AG20443 (cell line): ENCODE measurements at places on chromosomes 12 and 14.

- no peak for DNase-seq
These were observed 5.7 kb downstream of the INF2 start for GRCh38 chr14:104694991-104695659.

DNA sequence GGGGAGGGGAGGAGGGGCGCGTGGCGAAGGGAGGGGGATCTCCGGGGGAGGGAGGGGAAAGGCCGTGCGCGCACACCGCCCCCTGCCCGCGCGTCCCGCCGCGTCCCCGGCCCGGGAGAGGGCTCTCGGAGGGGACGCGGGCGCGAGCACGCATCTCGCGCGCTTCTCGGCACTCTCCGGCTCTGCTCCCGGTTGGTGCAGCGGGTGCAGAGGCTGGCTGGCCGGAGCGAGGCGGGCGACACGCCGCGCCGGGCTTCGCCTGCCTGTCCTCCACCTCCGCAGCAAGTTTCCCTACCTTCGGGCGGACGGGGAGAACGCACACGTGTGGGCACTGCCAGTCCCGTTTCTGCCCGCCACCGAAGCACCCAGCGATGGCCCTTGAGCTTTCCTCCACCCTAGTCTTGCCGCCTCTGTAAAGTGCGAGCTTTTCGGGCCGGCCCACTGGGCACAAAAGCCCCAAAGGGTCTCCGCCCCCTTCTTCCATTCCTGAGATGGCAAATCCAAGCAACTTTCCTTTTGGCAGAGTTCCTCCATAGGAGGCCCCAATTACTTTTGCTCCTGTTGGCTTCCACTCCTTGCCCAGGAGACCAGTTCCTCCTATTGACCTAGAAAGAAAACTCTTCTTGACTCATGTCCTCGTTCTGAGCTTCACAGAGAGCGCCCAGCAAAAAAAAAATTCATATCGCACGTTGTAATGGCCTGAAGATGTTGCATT, 363 bp upstream of the CSAD start:
- peak; percentile 83 for DNase-seq

DNA sequence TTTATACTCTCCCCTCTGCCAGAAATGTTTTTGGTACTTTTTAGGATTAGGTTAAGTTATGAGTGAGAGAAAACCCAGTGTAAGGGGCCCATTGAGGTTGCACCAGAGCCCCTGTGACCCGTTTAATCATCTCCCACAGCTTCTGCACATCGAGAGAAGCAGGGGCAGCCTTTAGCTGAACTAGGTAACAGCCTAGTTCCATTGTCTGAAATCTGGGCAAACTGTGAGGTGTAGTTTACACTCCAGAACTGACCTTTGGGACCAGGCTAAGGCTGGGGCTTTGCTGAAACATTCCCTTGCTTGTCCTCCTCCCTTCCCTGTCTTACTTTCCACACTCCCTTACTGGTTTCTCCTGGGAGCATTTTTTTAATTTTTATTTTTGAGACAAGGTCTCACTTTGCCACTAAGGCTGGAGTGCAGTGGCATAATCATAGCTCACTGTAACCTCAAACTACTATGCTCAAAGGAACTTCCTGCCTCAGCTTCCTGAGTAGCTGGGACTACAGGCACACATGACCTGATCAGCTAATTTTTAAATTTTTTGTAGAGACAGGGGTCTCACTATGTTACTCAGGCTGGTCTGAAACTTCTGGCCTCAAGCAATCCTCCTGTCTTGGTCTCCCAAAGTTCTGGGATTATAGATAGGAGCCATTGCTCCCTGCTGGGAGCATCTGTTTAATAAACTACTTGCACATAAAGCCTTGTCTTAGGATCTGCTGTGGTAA, 25.9 kb upstream of the DHRS2 start:
- DNase-seq: no peak

GRCh38 chr12:122811777-122812176, 23.5 kb upstream of the HIP1R start:
- DNase-seq: no peak

GRCh38 chr14:54001189-54001878, 44.7 kb upstream of the BMP4 start:
- DNase-seq: no peak

DNA sequence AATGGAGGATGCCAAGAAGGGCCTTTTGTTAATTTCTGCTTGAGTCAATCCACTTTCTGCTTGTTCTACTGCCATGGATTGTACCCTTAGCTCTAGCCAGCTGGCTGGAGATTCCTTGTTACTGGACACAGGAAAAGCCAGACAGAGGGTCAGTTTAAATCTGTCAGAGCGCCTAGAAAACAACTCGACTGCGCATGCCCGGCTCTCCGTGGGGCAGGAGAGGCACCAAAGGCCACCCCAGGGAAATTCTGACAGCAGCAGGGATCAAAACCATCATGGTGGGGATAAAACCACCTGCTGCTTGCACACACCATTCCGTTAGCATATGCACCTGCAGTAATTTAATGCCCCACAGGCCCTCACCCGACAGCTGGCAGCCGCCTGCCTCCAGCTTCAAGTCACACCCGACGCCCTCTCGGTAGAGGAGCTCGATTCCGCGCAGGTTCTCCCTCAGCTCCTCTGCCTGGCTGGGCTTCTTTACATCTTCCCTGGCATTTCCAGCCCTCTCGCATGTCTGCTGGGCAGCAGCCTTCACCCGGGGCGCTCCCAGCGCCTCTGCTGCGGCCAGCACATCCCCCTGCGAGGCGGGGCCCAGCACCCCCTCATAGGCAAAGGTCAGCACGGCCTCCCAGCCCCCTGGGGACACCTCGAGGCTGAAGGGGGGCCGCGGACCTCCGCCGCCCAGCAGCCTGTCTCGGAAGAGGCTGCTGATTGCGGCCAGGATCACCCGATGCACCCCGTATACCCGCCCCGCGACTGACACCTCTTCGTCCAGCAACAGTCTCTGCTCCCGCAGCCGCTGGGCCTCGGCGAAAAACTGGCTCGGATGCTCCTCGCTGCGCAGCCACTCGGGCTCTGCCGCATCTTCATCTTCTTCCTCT, 1.0 kb downstream of the KLHL33 start:
- peak; percentile 29 for DNase-seq

- no peak for DNase-seq
These were observed 1.2 kb upstream of the SRGAP1 start for GRCh38 chr12:63843254-63843720.

DNA sequence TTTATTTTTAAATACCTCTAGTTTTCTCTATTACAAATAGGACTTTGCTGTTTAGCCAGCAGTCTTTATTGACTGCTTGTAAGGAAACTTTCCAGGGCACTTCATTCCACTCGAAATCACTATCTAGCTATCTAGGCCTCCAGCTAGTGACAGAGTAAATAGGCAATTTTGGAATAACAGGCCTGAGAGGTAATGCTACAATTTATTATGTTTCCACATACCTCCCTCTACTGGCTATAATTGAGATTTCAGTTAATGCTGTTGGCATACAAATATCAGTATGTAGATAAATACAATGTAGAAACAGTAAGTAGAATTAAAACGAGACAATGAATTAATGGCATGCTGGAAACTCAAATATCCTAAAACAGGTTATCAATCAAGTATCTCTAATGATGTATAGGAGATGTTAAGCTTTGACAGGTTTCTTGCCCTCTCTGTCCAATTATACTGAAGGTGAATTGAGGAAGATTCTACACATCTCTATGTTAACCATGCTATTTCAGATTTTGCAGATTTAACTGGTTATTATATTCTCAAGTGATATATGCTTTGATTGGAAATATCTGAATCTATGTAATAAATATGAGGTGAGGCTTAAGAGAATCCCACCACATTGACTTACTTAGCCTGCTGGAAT, 7.2 kb downstream of the DTD2 start:
- DNase-seq: peak; percentile 52

- no peak for DNase-seq
These were observed 24.2 kb upstream of the LRRC9 start for GRCh38 chr14:59895721-59896120.

- DNase-seq: no peak
These were observed 144.8 kb downstream of the CAPZA3 start for GRCh38 chr12:18882690-18883089.

DNA sequence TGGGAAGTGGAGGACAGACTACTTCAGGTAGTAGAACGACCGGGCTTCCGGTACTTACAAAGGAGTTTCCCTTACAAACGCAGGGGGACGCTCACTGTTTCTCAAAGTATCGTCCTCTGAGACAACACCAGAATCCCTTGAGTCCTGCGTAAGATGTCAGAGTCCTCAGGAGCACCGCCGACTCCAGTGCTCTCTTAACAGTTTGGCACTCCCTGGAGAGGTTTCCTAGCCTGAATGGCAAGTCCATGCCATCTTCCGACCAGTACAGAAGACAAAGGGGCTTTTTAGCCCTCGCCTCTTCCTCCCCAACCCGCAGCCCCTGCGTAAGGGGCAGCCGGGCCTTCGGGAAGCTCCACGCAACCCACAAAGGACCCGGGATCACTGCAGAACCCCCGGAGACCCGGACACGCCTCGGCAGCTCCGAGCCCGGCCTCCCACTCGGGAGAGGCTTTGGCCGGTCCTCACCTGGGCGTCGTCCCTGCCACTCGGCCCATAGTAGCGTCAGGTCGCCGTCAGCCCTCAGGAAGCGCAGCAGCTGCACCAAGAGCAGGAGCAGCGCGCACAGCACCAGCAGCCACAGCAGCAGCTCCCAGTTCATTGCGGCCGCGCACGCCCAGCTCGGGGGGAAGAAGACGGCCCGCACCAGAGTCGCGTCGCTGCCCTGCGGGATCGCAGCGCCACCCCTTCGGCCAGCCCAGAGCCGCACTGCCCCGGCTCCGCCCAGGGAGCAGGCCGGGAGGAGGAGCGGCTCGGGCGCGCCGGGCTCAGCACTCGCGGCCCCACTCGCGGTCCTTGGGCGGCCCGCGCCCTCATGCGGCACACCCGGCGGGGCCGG, at the start of gene DHRS7:
Gene DHRS7, minus strand, starts transcription at position 687 of the 835 bp plus-strand sequence. Its CDS starts 89 bp downstream, at position 598.
- DNase-seq: peak; percentile 96

GRCh38 chr12:51484119-51484518, 59.5 kb downstream of the SLC4A8 start:
- DNase-seq: no peak

DNA sequence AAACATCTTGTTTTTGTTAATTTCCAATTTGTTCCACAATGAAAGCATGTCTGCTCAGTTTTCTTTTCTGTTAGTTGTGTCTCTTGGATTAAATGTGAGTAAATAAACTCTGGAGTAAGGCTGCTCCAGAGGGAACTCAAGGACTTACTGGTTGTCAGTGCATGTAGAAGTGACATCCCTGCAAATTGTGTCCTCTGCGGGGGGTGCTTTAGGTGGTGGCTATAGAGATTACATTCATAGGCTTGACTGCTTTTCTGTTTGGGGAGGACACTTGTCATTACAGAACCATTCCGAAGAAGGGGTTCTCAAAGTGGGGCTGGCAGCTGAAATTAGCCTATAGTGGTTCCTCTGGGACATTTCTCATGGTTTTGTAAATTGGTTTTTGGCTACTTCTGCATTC, 8.8 kb downstream of the TMTC2 start:
- DNase-seq: no peak

GRCh38 chr14:20417250-20418186, 4.2 kb upstream of the TEP1 start:
- DNase-seq: no peak

DNA sequence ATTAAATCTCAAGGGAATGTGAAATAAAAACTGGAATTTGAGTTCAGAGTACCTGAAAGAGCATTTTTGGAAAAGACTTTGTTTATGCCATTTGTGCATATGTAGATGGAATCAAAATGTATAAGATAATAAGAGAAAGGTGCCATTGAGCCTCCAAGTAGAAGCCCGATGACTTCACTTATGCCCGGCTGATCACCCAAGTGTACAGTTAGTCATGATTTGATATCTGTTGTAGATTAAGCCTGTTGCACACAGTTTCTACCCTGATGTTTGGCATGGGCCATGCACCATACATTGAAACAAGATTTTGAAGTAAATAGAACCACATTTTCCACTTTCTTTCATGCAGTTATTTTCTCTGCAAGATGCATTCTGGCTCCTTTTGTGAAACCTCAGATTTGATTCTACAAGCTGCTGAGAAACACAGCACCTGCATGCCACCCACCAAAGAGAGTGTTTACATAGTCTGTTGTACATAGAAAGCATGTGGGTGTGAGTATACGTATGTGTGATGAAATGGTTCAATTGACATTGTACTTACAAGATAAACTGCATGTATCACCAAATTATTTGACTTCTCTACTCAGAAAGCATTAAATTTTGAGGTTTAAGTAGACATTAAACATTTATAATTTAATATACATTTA, 772.5 kb downstream of the DIO2 start:
- DNase-seq: no peak

- DNase-seq: peak; percentile 13
These were observed 124.8 kb downstream of the PLCZ1 start for GRCh38 chr12:18612971-18613370.

DNA sequence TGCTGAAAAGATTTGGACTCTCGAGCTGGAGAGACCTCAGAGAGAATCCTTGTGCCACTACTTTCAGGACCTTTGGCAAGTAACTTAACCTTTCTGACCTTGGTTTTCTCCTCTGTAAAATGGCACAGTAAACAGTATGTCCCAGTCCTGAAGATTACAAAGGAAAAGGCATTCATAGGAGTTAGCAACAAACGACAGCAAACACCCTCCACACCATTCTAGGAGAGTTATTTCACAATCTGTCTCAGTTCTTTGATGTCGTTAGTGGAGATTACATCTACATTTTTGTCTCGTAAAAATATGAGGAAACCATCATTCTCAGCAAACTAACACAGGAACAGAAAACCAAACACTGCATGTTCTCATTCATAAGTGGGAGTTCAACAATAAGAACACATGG, 205.7 kb downstream of the ITPR2 start:
- DNase-seq: no peak

DNA sequence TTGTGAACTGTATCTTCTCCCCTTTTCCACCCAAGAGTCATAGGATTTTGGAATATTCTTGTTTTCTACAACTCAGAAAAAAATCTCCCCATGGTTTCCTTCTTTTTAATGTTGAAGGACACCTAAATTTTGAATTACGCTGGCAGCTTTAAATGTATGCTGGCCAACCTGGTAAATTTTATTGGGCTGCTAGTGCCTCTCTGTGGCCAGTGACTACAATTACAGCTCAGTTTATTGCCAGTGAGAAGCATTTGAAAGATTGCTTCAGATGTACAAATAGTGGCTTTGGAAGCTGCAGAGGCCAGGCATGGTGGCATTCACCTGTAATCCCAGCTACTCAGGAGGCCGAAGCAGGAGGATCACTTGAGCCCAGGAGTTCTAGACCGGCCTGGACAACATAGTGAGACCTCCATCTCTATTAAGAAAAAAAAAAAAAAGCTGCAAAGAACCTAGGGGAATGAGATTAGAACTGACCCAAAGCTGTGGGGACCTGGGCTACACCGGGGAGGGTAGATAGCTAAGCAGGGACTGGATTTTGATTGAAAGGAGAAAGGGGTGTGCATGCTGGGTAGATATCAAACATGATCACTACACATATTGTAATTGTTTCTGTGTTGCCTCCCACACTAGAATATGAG, 7.6 kb upstream of the RAB21 start:
- peak; percentile 64 for DNase-seq
